Transverse colon (tissue), 4 donors: ENCODE measurements at places on chromosomes 12 and 14. TPM values are rescaled to one million over a fixed set of nuclear protein-coding genes. Genes with fewer than 3 reads are reported as not detected.

Gene SPSB2
- total RNA-seq: 21.0 TPM

Gene ATXN2
- total RNA-seq: 95.5 TPM

Gene ACVRL1
- total RNA-seq: 115 TPM

Gene CLEC4C
- total RNA-seq: not detected

DNA sequence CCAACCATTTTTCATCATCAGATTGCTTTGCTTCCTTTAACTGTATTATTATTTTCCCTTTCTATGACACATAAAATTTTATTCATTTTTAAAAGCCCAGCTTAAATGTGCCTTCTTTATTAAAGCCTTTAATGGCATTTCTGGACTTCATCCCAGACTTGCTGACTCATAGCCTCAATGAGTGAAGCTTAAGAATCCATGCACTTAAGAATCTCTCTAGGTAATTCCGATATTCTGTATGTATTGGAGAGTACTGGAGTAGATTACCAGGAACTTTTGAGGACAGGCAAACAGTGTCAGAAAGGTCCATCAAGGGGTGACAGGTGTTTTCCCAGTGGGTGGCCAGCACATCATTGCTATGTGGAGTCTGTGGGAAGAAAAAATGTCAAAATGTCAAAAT is 107.9 kb downstream of the PTPRQ start:
- H3K4me3 ChIP-seq: no peak overlapping the region
- no peak overlapping the region for H3K27ac ChIP-seq
- DNase-seq: no peak
- H3K27me3 ChIP-seq: no peaks in the 10 kb centered on the region

DNA sequence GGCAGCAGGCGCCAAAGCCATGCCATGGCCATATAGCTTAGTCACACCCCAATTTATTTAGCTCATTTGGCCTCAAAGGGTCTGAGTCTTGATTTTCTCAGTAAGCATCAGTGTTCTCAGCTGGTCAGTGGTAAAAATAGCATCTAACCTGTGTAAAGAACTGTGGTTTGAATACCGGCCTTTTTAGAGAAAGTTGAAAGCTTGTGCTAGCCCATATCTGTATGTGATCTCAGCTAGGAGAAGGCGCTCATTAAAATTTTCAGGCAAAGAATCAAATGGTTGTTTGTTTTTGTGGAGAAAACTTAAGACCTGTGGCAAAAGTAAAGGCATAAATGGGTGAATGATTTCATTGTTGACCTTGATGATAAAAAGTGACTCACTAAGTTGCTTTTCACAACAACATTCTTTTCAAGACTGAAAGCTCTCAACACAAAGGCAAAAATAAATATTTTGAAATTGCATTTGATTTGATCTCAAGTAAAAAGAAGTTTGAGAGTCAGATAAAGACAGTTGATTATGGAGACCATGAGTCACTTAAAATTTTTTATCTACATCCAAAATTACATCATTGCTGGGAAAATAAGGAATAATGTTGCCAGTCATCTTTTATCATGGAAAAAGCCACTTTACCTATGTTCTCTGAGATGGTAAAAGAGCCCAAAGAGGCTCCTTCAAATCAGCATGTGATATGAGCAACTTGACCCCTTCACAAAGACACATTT is 128.5 kb upstream of the RGS6 start:
- H3K36me3 ChIP-seq: no peaks in the 10 kb centered on the region
- no peak overlapping the region for H3K4me3 ChIP-seq
- DNase-seq: no peak
- H3K27ac ChIP-seq: no peak overlapping the region

DNA sequence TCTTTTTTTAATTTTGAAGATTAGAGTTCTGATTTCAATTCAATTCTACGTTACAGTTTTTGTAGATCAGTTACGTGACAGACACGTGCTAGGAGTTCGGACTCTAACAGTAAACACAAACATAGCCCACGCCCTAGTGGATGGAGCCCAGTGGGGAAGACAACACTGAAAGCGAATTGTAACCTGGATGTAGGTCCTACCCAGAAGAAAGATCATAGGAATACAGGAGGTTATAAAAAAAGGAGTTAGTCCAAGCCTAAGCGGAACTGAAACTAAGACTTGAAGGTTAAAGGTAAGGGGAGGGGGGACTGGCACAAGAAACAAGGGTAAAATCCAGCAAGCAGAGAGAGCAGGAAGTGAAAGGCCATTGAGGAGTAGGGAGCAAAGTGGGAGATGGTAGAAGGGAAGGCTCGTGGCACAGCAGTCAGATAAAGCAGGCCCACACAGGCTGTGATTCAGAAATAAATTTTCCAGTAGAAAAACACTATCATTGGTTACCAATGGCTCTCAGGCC is 15.7 kb upstream of the CRY1 start:
- H3K4me3 ChIP-seq: no peak overlapping the region
- no peak overlapping the region for H3K27ac ChIP-seq
- no peaks in the 10 kb centered on the region for H3K27me3 ChIP-seq
- no peak for DNase-seq
- H3K4me1 ChIP-seq: no peaks in the 10 kb centered on the region
- H3K36me3 ChIP-seq: no peaks in the 10 kb centered on the region

- no peak overlapping the region for H3K27ac ChIP-seq
- no peaks in the 10 kb centered on the region for H3K27me3 ChIP-seq
- H3K36me3 ChIP-seq: no peaks in the 10 kb centered on the region
- DNase-seq: no peak
- H3K4me1 ChIP-seq: no peaks in the 10 kb centered on the region
- H3K4me3 ChIP-seq: no peak overlapping the region
Observed at GRCh38 chr14:43019826-43020225, 1413.2 kb downstream of the LRFN5 start.

DNA sequence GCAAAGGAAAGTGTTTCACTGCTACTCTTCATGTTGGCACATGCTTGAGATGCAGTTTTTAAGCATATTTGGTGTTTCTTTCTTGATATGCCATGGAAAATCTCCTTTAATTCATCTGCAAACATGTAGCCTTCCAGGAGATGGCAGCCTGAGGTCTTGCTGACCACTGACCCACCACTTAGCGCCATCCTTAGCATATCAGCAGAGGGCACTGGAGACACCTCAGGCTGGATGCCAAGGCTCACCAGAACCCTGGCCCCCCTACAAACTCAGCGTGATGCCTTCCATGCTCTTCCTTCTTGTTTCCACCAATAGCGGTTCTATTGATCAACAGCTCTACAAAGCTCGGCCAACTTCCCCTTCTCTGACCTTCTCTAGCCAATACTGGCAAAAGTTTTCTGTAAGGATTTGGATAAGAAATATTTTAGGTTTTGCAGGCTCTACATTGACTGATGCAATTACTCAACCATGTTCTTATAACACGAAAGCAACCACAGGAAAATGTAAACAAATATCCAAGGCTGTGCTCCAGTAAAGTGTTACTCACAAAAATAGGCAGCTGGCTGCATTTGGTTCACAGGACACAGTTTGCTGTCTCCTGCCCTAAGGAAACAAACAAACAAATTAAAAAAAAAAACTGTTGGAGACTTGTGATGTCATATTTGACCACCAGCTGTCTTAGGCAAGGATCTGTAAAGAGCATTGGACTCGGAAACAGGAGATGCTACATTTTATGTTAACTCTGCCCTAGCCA is 209.7 kb downstream of the SLC15A4 start:
- DNase-seq: no peak
- no peaks in the 10 kb centered on the region for H3K4me1 ChIP-seq
- no peaks in the 10 kb centered on the region for H3K36me3 ChIP-seq
- no peak overlapping the region for H3K27ac ChIP-seq
- H3K4me3 ChIP-seq: no peak overlapping the region

DNA sequence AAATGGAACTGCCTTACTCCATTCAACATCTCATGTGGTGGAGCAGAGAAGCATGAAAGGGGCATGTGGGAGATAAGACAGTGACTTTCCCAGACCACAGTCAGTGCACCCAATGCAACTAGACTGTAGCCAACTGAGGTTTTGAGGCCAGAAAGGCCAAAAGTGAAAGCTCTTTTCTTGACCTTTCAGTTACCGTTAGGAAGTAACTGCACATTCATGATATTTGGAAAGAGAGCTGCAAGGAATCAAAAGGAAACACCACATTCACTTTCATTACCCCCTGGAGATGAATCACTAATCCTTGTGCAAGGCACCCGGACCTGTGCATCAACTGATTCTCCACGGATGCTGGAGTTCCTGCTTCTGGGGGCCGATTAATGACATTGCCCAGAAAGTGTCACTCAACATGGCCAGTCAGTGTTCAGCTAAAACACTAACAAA is 72.9 kb upstream of the ELK3 start:
- no peaks in the 10 kb centered on the region for H3K36me3 ChIP-seq
- no peak overlapping the region for H3K4me3 ChIP-seq
- H3K27ac ChIP-seq: no peak overlapping the region
- no peak for DNase-seq
- peaks cover 9% of the 10 kb centered on the region for H3K4me1 ChIP-seq
